ENCODE measurements at places on chromosomes 4 and X.

GRCh38 chr4:107562316-107562715 is 157.7 kb downstream of the PAPSS1 start:
- no peak for DNase-seq

GRCh38 chr4:2961421-2961810 is 1.8 kb downstream of the NOP14 start:
- DNase-seq = no peak

GRCh38 chr4:147794787-147795413 is 63.0 kb downstream of the ARHGAP10 start:
- no peak for DNase-seq

DNA sequence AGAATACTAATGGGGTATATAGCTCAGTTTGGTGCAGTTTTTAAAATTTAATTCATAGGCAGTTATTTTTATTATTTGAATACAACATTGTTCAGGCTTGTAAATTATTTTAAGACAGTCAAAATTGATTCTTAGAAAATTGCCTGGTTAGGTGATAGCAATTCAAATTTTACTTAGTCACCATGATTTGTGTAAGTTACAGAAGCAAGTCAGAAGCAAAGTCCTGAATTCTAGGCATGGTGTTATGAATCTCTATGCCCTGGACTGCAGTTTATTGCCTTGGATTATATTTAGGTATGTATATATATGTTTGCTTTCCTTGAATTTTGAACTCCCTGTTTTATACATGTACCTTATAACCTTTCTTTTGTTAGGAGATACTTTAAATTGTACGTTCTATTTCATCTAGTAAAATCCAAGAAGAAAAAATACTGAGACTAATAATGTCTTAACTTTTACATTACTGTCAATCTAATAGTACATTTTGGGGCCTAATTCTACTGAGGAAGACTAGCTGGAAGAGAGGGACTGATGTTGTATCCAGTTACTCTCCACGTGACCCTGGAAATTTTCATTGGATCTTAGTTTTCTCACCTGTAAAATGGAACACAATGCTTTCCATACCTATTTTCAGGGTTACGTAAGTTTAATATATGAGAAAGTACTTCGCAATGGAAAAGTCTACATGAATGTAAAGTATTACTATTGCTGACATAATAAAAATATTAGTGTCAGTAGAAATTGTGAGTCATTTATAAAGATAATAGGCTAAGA is 25.1 kb downstream of the RAPGEF2 start:
- DNase-seq = no peak

DNA sequence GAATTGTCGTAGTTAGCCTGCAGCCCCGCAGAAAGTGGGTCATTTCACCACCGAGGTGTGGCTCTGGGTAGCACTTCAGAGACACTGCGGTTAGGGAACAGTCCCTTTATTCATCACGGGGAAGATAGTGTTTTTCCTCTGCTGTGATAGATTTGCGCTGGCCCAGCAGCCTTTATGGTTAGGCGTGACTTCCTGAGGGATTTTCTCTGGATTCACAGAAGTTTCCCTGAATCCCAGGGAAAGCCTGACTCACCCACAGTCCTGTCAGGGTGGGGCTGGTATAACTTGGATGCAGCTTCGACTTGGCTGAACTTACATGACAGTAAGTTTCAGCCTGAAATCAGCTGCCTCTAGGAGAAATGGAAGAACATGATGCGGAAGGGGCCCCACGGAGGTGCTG is 196.3 kb upstream of the HHIP start:
- no peak for DNase-seq

- DNase-seq = no peak
Measured at GRCh38 chrX:2610246-2611170, 80.6 kb upstream of the CD99 start.

- DNase-seq = no peak
Measured at GRCh38 chr4:123708902-123709301, 312.3 kb downstream of the SPRY1 start.

- DNase-seq = no peak
Measured at GRCh38 chr4:55538531-55538930, 8.2 kb downstream of the CLOCK start.

GRCh38 chr4:22363787-22364186 is 152.1 kb downstream of the ADGRA3 start:
- no peak for DNase-seq

DNA sequence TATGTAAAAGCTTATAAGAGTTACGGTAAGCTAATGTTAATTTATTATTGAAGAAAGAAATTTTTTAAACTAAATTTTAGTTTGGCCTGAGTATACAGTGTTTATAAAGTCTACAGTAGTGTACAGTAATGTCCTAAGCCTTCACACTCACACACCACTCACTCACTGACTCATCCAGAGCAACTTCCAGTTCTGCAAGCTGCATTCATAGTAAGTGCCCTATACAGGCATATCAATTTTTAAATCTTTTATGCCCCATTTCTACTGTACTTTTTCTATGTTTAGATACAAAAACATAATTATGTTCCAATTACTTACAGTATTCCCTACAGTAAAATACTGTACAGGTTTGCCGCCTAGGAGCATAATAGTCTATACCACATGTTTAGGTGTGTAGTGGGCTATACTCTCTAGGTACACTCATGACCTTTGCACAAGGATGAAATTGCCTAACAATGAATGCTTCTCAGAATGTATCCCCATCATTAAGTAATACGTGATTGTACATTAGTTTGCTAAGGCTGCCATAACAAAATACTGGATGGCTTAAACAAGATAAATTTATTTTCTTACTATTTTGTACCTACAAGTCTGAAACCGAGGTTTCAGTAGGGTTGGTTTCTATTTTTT is 333.8 kb upstream of the PCDH7 start:
- DNase-seq = no peak

DNA sequence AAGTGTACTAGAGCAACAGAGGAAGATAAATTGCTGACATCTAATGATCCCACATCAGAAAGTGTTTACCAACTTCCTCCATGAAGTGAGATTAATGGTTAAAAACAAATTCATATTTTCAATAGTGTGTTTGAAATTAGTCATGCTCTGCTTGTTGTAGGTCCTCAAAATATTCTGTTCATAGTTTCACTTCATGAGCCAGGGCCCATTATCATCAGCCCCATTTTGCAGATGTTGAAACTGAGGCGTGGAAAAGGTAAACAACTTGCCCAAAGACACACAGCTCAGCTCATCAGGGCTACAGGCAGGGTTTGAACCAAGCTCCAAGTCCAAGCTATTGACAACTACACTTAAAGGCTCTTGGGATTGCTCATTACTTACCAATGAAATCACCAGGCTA is 103.5 kb upstream of the PPARGC1A start:
- DNase-seq = no peak

- DNase-seq = peak; percentile 60
Measured at GRCh38 chr4:61251129-61251528, 51.0 kb downstream of the ADGRL3 start.

DNA sequence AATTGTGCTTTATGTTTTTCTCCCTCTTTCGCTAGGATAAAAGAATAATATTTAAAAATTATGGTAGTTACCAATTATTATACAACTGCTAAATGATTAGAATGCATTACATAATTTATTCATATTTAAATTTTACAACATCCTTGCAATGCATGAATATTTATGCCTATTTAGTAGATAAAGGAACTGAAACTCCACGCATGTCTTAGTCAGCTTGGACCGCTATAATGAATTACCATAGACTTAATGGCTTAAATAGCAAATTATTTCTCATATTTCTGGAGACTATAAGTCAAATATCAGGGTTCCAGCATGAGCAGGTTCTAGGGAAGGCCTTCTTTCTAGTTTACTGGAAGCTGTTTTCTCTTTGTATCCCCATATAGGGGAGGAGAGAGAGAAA is 1555.4 kb upstream of the ADGRL3 start:
- no peak for DNase-seq

GRCh38 chr4:54912155-54912554 is 213.2 kb downstream of the KDR start:
- no peak for DNase-seq

- DNase-seq = no peak
Measured at GRCh38 chr4:158783785-158784184, 15.0 kb downstream of the FNIP2 start.

DNA sequence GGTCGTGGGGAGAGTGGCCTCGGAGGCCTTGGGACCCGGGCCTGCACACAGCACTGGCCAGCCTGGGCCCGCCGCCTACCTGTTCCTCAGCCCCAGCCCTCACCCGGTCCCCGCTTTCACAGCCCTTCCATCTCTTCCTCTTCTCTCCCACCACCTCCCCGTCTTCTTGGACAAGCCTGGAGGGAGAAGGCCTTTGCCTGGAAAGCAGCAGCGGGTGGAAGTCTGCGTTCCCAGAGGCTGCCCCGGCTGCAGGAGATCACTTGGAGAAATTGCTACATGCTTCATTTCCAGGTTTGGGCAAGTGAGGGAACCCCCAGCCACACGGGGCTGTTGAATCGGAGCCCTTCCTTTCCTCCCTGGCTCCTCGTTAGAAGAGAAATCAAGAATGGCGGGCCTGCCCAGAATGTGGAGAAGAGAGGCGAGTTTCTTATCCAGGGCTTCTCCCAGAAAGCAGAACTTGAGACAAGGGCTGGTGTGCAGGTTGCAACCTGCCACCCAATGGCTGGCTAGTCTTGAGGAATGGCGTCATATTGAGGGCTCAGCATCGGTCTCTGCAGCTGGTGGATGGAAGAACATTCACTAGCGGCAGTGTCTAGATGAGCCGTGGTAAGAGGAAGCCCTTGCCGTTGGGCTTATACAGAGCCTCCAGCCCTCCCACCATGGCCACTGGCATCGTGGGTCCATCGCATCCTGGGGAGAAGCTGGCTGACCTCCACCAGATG is 1.2 kb upstream of the PDZD4 start:
- DNase-seq = no peak

GRCh38 chrX:132505116-132505515 is 16.3 kb upstream of the MBNL3 start:
- no peak for DNase-seq

DNA sequence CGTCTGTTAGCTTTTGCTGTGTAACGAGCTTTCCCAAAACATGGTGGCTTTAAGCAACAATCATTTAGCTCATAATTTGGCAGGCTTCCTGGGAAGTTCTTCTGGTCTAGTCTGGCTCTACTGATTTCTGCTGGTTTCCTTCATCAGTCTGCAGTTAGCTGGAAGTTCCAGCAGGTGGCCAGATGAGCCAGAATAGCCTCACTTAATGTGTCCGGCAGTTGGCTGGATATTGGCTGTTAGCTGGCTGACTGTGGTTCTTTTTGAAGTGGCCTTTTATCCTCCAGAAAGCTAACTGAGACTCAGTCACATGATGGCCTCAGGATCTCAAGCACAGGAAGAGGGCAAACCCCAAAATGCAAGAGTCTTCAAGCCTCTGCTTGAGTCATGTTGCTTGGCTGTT is 34.9 kb downstream of the FTHL17 start:
- peak; percentile 17 for DNase-seq

GRCh38 chrX:45766981-45767501 is 566.4 kb upstream of the DIPK2B start:
- DNase-seq = no peak

DNA sequence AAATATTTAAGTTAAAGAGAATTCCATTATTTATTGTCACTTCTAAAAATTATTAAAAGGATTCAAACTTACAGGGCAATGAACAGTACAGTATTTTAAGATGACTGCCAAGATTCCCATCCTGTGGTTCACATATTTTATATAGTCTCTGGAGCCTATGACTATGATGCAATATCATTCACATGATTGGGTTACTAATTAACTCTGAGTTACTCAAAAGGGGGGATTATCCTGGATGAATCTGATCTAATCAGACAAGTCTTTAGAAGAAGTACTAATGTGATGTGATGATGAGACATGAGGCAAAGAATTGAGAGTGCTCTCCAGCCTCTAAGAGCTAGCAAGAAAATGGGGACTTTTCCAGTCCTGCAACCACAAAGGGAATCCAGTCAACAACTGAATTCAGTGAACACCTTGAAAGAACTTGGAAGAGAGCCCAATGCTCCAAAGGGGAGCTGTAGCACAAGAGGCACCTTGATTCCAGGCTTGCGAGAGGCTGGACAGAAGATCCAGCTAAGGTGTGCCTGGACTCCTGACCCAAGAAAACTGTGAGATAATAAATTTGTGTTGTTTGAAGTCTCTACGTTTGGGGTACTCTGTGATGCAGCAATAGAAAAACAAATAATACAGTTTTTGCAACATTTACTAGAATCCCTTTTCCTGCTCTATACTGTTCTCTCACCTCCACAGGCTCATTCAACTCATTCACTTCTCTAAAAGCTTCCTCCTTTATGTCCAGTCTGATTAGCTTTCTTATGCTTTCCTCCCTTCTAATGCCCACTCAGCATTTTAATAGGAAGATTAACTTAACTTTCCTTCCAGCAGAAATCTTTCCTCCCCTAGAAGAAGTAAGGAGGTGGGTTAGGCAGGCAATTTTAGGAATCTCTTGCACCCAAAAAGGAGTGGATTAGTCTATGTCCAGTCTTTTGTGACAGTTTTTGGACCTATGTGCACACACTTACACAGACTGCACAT is 133.8 kb upstream of the LCORL start:
- no peak for DNase-seq

DNA sequence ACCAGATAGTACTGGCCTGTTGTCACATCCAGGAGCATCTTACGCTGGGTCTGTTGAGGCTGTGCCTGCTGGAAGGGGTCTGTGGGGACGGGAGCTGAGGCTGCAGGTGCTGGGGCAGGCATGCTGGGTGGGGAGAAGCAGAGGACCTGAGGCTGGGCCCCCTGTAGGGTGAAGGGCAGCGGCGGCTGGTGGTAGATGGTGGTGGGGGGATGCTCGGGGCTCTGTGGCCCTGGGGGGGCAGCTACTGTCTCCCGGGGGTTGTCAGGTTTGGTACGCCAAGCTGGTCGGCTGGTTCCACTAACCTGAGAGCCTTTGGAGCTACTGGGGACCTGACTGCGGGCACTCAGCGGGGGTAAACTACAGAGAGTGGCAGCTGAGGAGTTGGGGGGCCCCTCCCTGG is 7.8 kb downstream of the C4orf54 start:
- DNase-seq = no peak

GRCh38 chrX:71941776-71942175 is 31.1 kb downstream of the NHSL2 start:
- no peak for DNase-seq

GRCh38 chr4:186021461-186022167 is 47.3 kb upstream of the TLR3 start:
- peak; percentile 12 for DNase-seq

DNA sequence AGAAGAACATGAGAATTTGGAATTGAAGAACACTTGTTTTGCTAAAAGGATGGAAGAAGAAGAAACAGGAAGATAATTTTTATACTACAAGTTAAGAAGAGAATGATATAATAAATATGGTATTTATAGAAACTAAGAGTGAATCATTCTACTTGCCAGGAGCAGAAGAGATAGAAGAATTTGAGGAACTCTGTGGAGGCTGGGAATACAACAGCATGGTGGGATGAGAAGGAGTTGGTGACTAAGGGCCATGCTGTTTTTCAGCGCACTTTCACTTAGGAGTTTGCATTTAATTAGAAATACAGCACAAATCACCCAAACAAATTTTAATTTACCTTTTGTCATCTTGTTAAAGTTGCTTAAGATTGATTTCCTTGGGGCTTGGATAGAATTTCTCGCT is 20.5 kb downstream of the HADH start:
- no peak for DNase-seq

DNA sequence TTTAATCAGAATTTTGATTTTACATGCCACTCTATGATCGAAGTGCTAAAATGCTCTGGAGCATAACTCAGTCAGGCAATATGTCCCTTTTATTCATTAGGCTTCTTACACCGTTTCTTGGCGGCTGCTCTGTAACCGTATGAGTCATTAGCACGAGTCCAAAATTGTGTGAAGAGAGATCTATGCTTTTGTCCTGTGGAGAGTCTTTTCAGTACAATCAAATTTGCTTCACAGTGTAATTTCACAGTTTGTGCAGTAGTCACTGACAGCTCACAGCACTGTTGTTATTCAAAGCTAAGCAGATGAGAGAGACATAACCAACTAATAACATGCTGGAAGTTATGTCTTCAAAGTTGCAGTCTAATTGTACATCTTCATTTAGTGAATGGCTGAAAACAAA is 167.8 kb downstream of the PCDH10 start:
- DNase-seq = no peak

All from NCI-H748 treated with DMSO at 0.1 percent for 48 hours (cell line).